ENCODE measurements at places on chromosomes 3 and 15. TPM values are rescaled to one million over a fixed set of nuclear protein-coding genes. Genes with fewer than 3 reads are reported as not detected.
A peak's percentile ranks its signal among the peaks of the same experiment; 100 is the strongest.

GRCh38 chr15:90701048-90701447 is 16.1 kb upstream of the BLM start:
- no peak for DNase-seq

DNA sequence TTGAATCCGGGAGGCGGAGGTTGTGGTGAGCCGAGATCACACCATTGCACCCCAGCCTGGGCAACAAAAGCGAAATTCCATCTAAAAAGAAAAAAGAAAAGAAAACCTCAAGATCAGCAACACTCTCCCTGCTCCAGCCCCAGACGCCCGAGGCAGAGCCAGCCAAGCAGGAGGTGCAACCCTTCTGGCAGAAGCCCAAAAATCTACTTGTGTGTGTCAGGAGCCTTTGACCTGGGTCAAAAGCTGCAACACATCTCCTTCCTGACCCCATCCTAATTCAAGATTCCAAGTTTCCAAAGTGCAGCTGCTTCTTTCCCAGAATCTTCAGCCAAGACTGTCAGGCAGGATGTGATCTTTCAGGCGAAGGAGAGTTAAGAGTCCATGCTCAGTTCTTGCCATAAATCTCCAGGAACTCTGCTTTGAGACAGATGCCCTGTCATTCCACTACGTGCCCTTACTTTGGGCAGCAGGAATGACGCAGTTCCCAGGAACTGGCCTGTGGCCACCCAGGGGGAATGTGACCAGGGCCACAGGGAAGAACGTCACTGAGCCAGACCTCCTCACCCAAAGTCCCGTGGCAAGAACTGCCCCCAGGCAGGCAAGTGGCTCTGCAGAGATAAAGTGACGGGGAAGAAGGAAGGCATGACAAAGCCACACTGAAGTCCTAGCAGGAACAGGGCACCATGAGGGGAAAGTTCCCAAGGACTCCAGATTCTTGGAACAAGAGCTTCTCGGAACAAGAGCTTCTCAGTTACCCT is 39.4 kb downstream of the SH3BP5 start:
- DNase-seq: peak; percentile 29

GRCh38 chr3:186318135-186318534 is 43.9 kb downstream of the DGKG start:
- no peak for DNase-seq

DNA sequence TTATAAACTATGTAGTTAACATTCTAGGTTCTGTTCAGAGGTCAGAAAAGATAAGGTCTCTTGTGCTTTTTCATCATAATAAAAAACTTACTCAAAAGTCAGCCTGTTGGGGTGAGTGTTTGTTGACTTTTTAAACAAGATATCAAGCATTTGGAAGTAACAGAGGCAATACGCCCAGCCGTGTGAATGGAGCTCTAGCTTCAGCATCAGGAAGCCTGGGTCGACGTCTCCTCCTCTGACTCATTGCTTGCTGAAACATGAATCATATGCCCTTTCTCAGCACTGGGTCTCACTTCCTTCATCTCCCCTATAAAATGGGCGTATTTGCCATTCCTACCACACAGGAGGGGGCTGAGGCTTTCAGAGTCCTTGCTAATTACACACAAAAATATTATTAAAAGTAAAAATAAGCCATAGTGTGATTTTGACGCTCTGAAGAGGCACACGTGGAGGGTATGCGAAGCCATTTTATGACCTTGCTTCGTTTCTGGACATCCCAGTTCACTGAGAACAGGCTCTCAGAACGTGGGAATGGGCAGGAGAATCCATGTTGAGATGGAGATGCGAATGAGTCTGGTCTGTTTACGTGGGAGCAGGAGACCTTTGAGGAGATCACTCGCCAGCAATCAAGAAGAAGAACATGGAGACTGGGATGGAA is 220.8 kb upstream of the TPRG1 start:
- peak; percentile 96 for DNase-seq

- DNase-seq: no peak
Observed at GRCh38 chr15:93070132-93070531, 18.9 kb downstream of the RGMA start.

DNA sequence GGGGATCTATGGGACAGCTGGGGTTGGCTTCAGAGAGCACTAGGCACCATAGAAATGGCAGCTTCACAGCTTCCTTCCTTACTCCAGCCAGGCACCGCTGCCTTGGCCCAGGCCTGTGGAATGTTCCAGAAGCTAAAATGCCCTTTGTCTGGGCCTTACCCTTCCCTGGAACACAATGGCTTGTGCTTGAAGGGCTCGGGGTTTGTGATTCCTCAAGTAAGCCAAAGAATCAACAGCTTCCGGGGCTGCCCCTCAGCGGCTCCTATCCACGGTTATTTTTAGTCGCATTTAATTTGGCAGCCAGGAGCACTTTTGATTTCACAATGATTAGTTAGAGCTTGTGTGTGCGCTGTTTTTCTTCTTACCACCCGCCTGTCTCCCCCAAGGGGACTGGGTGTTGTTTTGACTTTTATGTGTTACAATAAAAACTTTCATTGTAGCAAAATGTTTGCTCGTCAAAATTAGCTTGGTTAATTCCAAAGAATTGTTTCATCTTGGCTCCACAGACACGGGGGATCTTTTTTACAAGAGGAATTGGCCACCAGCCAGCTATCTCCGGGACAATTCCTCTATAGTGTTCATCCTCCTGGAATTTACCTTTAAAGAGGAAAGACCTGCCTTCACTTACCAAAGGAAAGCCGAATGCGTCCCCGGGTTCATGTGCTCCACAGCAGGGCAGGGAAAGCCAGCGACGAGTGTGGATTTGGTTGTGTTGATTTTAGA is 73.8 kb downstream of the TLE3 start:
- DNase-seq: no peak

GRCh38 chr3:122795674-122796195 is 866 bp downstream of the SLC49A4 start:
- no peak for DNase-seq

- no peak for DNase-seq
Observed at GRCh38 chr3:55454611-55455010, 32.5 kb downstream of the WNT5A start.

- no peak for DNase-seq
Observed at GRCh38 chr3:18295171-18295920, 129.8 kb downstream of the SATB1 start.

GRCh38 chr15:45199136-45199810 is 11.5 kb upstream of the SHF start:
- DNase-seq: no peak

GRCh38 chr3:71132995-71133730 is 450.4 kb downstream of the FOXP1 start:
- DNase-seq: no peak

GRCh38 chr3:129553719-129554118 is 10.7 kb downstream of the H1-8 start:
- no peak for DNase-seq

- DNase-seq: no peak
Observed at GRCh38 chr3:73259856-73260255, 198.4 kb downstream of the EBLN2 start.

- no peak for DNase-seq
Observed at GRCh38 chr3:26271848-26272247, 350.7 kb upstream of the LRRC3B start.

- DNase-seq: no peak
Observed at GRCh38 chr3:89223188-89223587, 115.8 kb downstream of the EPHA3 start.

GRCh38 chr15:66294157-66294931 is 976 bp downstream of the DIS3L start:
- DNase-seq: peak; percentile 29

- DNase-seq: no peak
Observed at GRCh38 chr3:46393011-46393410, 13.9 kb downstream of the CCR5AS start.

DNA sequence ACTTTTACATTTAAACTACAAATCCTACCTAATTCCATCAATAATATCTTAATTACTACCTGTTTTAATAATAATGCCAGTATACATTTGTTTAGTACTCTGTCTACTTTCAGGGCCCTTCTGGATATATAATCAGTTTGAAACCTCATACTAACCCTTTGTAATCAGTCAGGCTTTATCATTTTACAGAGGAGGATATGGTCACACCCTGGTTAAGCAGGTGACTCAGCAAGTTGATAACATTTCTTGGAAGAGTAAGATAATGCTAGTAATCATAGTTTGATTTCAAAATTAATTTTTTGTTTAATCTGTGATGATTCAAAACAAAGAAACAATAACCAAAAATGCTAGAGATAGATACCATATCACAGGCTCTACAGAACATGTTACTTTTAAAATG is 208.2 kb upstream of the MANF start:
- DNase-seq: no peak

- no peak for DNase-seq
Observed at GRCh38 chr3:134598763-134599545, 51.9 kb downstream of the KY start.

GRCh38 chr15:64791401-64791800 is 16.0 kb upstream of the RBPMS2 start:
- no peak for DNase-seq

DNA sequence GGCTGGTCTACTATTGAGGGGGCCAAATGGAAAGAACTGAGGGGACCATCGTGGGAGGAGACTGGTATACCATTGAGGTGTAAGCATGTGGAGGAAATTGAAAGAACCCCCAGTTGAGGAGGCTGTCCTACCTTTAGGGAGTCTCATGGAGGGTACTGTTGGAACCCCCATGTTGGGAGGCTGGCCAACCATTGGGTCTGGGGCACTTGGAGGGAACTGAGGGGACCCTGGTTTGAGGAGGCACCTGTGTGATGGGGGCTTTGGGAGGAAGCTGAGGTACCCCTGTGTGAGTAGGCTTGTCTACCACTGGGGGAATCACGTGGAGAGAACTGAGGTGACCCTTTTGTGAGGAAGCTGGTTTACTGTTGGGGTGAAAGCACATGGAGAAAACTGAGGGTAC is 157.5 kb downstream of the FBLN2 start:
- no peak for DNase-seq

GRCh38 chr3:2984005-2984830 is 126.0 kb downstream of the IL5RA start:
- DNase-seq: no peak

- DNase-seq: no peak
Observed at GRCh38 chr3:138434276-138434874, at the start of gene ESYT3. ESYT3 (plus strand) TSS chr3:138434616; CDS start chr3:138434799, 183 bp downstream.

TMEM212 gene
- total RNA-seq: not detected

SPINK8 gene
- not detected for total RNA-seq

ZNF639 gene
- 47.3 TPM for total RNA-seq

SELENOS gene
- 67.9 TPM for total RNA-seq

IGSF11 gene
- total RNA-seq: not detected

PARP15 gene
- 0.07 TPM for total RNA-seq

SLC12A1 gene
- total RNA-seq: not detected

NGRN gene
- total RNA-seq: 87.3 TPM

DPPA2 gene
- not detected for total RNA-seq

TTC14 gene
- 38.3 TPM for total RNA-seq

Data from pulmonary artery endothelial cell (primary cell).